ENCODE measurements at places on chromosomes 16 and 17.

GRCh38 chr16:52874042-52874441 lies 178.7 kb downstream of the CHD9NB start:
- DNase-seq, result no peak

DNA sequence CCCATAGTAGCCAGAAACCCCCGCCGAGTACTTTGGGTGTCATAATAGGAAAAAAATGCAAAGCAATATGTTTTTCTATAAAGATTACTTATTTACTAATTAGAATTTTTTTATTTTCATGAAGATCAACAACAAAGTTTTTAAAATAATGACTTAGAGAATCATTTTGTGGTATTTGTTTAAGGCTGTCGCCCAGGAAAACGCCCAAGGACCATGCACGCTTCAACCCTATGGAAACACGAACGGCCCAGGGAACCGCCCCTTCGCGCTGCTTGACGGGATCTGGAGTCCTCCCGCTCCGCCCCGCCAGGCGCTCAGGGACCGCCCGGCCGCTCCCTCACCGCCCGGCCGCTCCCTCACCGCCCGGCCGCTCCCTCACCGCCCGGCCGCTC lies 408 bp upstream of the KPNA2 start:
- DNase-seq, result peak; percentile 99

- DNase-seq, result no peak
Measured at GRCh38 chr17:42920922-42921321, 20.3 kb downstream of the G6PC1 start.

DNA sequence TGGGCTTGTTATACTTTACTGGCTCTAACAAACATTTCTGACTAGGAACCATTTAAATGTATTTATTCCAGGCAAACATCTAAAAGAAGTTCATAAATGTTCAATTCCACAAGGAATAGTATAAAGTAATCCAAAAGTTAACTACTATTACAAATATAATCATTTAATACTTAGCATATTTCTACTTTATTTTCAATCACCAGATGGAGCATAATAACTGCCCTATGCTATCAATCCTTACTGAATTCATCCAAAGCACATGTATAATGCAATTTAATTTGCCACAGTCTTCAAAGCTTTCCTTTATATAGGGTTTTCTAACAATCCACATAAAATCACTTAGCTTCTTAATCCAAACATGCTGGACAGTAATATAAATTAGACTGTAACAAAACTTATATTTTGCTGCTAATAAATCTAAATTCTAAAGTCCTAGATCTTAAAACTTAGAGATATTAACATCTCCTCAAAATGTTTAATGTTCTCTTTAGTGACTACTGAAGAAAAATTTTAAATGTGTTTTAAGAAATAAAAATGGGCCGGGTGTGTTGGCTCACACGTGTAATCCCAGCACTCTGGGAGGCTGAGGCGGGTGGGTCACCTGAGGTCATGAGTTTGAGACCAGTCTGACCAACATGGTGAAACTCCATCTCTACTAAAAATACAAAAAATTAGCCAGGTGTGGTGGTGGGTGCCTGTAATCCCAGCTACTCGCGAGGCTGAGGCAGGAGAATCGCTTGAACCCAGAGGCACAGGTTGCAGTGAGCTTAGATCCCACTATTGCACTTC lies 5.9 kb downstream of the MEIOB start:
- no peak for DNase-seq

GRCh38 chr17:66966704-66967418 lies 2.4 kb downstream of the CACNG4 start:
- DNase-seq, result peak; percentile 73

GRCh38 chr17:310111-311010 lies 42.2 kb downstream of the RPH3AL start:
- no peak for DNase-seq

- no peak for DNase-seq
Measured at GRCh38 chr16:31498493-31498892, 9.7 kb downstream of the RUSF1 start.

- no peak for DNase-seq
Measured at GRCh38 chr17:27296428-27296979, 2.6 kb downstream of the WSB1 start.

GRCh38 chr17:57772774-57773173 lies 27.7 kb upstream of the CCDC182 start:
- no peak for DNase-seq

DNA sequence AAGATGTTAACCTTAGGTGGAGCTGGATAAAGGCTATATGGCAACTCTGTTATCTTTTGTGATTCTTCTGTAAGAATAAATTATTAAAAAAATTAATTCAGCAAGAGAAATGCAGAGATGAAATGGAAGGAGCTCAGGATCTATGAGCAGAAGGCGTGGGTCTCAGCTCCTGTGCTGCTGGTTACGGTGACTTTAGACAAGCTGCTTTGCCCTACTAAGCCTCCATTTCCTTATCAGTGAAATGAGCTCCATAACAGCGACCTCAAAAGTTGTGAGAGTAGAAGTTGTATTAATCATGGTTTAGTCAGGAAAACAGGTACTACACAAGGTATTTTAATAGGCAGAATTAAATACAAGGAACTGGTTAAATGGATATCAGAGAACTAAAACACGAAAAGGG lies 48.2 kb upstream of the FOXJ1 start:
- no peak for DNase-seq

GRCh38 chr16:80390871-80391489 lies 149.8 kb upstream of the DYNLRB2 start:
- DNase-seq, result no peak

DNA sequence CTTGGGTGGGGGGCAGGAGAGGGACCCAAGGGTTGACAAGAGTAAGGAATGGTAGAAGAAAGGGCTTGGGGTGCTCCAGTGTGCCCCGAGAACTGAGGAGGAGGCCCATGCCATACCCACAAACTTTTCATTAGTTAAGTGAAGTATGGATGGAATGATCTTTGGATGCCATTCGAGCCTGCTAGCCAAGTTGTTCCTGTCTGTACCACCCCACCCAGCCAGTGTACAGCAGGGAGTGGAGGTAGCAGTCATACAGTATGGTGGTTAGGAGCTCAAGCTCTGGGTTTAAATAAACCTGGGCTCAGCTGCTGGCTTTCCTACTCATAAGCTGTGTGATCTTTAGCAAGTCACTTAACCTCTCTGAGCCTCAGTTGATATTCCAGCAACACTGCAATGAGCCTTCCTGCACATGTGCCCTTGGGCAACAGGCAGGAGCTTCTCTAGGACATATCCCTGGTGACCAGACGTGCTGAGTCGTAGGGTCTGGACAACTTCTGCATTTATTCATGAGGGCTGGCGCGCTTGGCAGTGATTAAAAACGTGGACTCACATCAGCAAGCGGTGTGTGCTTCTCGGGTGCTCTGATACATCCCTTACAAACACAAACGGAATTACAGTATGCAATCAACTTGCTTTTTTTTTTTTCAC lies 22.9 kb downstream of the ITPRIPL2 start:
- no peak for DNase-seq

GRCh38 chr16:79988089-79988488 lies 387.6 kb upstream of the MAF start:
- no peak for DNase-seq

DNA sequence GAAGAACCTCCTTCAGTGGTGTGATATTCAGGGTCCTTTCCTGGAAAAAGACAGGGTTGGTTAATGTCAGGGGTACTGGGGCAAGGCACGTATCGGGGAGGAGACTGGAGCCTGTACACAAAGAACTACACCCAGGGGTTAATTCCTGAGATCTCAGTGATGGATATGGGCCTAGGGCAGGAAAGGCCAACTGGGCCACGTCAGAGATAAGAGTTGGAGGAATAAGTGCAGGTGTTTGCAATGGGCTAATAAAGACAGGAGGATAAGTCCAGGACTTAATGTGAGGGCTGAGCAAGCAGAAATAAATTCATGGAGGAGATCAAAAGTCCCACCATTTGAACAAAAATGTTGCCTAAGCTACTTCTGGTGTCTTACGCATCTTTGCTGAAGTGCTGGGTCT lies 10.4 kb upstream of the HERPUD1 start:
- DNase-seq, result no peak

DNA sequence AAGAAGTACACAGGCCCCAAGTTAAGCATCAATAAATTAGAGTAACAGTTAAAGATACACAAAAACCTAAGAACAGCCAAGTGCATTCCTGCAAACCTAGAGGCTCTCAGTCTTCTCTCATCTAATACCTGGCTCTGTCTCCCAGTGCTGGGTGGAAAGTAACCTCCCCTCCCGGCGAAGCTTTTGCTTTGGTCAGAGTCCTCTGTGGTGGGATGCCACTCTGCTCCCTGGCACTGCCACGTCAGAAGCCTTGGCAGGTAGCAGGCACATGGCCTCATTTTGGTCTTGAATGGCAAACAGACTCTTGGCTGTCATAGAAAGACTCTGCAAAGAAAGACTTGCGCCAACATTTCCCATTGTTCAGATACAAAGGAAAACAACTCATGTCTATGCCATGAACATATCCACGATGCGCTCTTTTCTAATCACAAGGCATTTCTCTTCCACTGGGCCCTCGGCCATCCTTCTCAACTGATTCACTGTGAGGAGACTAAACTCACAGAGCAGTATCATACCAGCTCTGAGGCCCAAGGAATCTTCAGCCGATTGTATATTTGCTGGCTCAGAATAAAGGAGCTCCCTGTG lies 21.2 kb downstream of the MTHFSD start:
- DNase-seq, result no peak

GRCh38 chr16:15906439-15906838 lies 18.0 kb upstream of the CEP20 start:
- no peak for DNase-seq

DNA sequence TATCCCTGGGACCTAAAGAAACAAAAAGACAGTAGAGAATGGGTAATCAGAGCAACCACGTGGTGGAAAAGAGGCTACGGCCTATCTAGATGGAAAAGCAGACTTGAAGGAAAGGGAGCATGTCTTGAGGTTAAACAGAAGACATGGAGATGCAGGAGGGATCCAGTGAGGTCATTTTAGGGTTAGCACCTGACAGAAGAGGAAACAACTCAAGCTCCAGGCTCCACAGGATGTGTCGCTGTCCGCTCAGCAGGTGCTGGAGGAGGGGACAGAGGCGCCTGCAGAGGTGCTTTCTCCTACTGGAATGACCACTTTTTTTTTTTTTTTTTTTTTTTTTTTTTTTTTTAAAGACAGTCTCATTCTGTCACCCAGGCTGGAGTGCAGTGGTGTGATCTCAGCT lies 47.5 kb upstream of the CLEC3A start:
- no peak for DNase-seq

GRCh38 chr17:33962857-33963655 lies 292.0 kb upstream of the CCL2 start:
- DNase-seq, result no peak

DNA sequence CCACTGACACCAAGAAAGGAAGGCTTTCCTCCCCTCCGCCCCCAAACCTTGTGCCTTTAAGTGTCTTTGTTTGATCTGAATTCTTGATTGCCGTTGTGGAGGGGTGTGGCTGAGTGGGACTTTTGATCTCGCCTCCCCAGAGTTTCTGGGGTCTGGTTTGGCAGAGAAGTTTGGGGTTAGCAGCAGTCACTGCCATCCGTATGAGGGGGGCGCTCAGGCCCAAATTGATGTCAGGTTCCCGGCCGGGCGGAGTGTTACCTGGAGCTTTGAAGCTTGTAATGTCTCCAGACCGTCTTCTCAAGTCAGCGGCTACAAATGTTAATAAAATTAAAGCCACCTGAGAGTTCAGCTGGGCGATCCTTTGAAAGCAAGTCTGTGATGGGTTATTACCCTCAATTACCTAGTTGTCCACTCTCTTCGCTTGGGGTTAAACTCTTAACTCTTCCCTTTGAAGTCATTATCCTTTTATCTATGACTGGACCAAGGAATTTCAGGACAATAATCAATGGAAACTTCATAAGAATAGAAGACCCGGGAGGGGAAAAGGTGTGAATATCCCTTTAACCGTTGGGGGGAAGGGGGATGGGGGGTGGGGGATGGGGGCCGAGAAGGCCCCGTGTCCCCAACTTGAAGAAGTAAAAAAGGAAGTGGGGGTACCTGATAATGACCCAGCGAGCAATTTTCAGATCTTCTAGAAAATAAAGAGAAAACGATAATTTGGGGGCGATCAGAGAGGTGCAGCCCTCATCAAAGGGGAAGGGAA lies 31.8 kb upstream of the AXIN2 start:
- DNase-seq, result no peak

DNA sequence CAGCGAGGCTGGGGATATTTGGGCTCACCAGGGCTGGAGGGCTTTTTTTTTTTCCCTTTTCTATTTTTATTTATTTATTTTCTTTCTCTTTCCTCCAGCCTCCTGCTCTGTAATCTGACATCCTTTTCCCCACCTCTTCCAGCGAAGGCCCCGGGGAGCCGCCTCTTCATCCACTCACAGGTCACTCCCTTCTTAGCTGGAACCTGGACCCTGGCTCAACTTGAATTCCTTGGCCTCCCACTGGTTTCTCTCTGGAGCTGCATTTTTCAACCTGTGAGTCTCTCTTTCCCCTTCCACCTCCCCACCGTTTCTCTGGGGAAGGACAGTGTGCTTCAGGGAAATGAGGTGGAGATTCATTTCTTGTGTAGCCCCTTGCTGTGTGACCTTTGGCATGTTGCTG lies 82.0 kb downstream of the MRM1 start:
- DNase-seq, result no peak

GRCh38 chr17:82188001-82188961 lies 24.4 kb downstream of the CCDC57 start:
- DNase-seq, result no peak

GRCh38 chr17:50607522-50608175 lies 27.0 kb upstream of the ABCC3 start:
- no peak for DNase-seq

- no peak for DNase-seq
Measured at GRCh38 chr17:68449021-68449739, 8.1 kb downstream of the WIPI1 start.

DNA sequence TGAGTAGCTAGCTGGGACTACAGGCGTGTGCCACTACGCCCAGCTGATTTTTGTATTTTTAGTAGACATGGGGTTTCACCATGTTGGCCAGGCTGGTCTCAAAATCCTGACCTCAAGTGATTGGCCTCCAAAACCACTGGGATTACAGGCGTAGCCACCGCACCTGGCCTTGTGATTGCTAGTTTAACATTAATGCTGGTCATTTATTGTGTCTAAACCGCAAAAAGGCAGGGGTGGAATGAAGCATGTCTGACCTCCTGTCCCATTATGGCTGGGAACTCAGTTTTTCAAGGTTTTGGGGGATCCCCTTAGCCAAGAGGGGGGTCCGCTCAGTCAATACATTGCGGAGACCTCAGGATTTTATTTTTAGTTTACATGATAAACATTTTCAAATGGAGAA lies 10.7 kb upstream of the CNGB1 start:
- no peak for DNase-seq

DNA sequence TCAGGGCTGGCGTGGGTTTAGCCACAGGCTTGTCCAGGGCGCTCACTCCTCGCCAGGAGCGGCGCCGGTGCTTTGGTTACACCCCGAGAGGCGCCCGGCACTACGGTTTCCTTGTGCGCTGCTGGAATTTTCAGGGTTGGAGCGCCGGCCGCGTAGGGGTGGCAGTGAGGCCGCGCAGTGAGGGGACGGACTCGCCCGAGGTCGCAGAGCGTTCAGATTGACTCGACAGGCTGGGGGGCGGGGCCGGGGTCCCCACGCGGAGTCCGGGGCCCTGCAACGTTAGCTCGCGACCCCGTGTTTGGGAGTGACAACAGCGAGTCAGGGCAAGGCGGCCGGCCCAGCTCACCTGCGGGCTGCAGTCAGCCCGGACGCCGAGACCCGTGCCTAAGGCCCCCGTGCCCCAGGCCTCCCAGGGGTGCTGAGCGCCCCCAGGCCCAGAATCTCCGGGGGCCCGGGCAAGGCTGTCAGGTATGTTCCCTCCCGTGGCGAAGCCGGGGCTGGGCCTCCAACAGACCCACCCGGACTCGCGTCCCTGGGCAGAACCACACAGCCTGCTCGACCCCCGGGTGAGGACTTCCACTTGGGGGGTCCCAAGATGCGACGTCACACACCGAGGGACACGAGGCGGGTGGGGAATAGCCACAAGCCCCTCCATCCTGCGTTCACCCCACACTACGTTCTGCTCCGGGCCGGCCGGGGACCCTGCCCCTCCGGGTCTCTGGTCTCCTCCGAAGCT lies 1.3 kb upstream of the ACTG1 start:
- no peak for DNase-seq
